Naive thymus-derived CD8-positive, alpha-beta T cell (primary cell): ENCODE measurements at places on chromosomes 5 and 9. TPM values are rescaled to one million over a fixed set of nuclear protein-coding genes. Genes with fewer than 3 reads are reported as not detected.

Gene POLE3
- 64.2 TPM for total RNA-seq

Gene NR5A1
- total RNA-seq, result not detected

Gene ACSL6
- total RNA-seq, result 40.0 TPM

Gene ST6GALNAC6
- 110 TPM for total RNA-seq

Gene DIRAS2
- not detected for total RNA-seq

Gene AIF1L
- total RNA-seq, result not detected

Gene CFAP90
- total RNA-seq, result not detected

Gene SLC1A1
- not detected for total RNA-seq

Gene MED7
- 18.2 TPM for total RNA-seq

Gene GRIN1
- total RNA-seq, result not detected

Gene CCDC112
- total RNA-seq, result 7.5 TPM

Gene LCN9
- total RNA-seq, result not detected
